Amygdala (tissue), 56 donors: ENCODE measurements at places on chromosomes 4 and X.

DNA sequence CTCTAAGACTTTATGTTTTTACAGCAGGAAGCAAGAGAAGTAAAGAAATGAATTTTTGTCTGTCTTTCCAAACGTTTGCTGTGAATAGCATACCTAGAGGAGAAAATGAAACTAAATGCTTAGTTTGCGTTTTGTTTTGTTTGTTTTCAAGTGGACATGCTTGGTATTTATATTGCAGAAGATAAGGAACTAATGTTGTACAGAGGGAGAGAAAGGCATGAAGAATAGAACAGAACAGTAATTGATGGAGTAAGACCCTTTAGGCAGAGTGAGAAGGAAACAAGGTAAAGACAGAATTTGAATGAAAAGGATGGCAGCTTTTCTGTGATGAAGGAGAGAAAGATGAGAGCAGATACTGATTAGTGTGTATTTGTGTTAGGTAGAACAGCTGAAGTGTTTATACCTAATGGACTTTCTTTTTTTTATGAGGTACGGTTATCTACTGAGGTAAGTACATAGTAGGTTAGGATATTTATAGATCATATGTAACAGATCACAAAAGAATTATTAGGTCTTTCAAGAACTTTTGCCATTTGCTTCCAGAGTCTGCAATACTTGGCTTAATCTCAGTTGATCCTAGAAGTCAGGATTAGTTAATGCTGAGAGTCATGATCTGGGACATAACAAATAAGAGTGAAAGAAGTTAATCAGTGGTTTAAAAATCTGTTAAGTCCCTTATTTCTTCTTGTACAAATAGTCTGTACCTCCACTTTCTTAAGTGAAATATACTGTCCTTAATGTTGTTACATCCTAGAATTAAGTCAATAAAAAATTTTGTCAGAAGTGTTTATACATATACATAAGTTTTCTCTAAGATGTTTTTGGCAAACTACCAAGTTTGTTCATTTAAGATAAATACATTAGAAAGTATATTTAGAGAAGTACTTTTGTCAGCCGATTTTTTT lies 36.8 kb downstream of the FABP2 start:
- DNase-seq, result no peak

DNA sequence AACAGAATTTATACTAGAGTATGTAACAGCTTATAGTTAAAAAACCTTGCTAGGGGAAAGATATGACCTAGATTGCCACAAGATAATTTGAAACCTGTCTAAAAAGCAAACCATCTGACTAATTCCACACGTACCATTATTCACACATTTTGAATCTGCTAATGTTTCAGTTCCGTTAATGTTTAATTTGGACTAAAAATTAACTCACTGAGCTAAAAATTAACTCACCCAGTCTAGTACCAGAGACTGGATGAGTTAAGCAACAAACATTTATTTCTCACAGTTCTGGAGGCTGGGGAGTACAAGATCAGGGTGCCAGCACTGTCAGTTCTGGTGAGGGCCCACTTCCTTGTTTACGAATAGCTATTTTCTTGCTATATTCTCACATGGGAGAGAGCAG lies 231.5 kb upstream of the DIAPH2 start:
- no peak for DNase-seq

DNA sequence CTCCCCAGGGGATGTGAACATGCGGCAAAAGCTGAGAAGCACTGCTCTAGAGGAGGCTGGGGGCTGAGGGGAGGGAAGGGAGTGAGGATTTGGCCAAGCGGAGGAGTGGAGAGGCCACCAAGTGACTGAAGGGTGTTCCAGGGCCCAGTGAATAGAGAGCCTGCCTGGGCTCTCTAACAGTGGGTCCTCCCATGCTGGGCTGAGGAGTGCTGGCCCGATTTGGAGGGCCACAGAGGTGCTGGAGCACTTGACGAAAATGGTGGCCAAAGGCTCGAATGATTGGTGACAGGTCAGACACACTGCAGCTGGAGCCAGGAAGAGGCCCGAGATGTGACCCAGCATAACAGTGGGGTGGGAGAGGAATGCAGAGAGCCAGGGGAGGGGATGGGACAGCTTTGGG lies 37.5 kb upstream of the MAP3K15 start:
- DNase-seq, result no peak

GRCh38 chrX:39472161-39472560 lies 625.6 kb downstream of the BCOR start:
- DNase-seq, result no peak

DNA sequence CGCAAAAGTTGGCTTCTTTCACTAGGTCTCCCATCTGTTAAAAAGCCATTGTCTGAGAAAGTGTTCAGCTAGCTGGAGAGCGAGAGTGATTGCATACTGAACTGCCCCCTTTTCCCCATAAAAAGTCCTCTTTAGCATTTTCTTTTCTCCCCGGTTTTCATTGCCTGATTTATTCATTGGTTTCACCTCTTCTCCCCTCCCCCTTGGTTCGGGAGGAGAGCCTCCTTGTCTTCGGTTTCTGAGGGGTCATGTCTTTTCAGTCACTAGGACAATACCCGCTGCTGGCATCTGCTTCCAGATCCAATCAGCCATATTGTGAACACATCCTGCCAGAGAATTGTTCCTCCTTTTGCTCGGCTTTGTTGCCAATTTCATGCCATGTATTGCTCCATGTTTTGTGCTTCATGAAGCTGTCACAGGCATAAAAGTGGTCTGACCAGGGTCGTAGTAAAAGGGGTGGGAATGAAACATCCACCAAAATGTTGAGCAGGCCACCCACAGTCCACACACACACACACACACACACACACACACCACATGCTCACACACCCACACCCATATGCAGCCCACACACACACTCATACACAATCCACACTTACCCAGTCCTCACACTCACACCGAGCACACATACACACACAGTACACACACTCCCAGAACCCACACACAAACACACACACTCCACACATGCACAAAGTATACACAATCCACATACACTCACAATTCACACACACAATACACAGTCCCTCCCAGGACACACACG lies 136.0 kb downstream of the NKX6-1 start:
- no peak for DNase-seq

DNA sequence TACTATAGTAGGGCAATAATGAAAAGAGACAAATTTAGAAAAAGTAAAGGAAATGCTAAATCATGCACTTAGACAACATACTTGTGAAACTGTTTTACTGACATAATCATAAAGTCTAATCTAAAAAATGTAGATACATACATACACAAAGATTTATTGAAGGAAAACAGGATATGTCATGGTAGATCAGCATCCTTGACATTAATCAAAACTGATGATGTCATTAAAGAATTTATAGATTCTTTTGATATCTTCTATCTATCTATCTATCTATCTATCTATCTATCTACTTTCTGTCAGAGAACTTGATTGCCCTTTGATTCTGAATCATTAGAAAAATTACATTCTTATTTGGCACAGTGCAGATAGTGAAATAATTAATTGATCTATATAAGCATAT lies 311.3 kb downstream of the CCSER1 start:
- DNase-seq, result no peak

- no peak for DNase-seq
Observed at GRCh38 chr4:129738175-129738574, 642.2 kb downstream of the C4orf33 start.

- DNase-seq, result no peak
Observed at GRCh38 chr4:16739997-16740624, 158.3 kb downstream of the LDB2 start.

DNA sequence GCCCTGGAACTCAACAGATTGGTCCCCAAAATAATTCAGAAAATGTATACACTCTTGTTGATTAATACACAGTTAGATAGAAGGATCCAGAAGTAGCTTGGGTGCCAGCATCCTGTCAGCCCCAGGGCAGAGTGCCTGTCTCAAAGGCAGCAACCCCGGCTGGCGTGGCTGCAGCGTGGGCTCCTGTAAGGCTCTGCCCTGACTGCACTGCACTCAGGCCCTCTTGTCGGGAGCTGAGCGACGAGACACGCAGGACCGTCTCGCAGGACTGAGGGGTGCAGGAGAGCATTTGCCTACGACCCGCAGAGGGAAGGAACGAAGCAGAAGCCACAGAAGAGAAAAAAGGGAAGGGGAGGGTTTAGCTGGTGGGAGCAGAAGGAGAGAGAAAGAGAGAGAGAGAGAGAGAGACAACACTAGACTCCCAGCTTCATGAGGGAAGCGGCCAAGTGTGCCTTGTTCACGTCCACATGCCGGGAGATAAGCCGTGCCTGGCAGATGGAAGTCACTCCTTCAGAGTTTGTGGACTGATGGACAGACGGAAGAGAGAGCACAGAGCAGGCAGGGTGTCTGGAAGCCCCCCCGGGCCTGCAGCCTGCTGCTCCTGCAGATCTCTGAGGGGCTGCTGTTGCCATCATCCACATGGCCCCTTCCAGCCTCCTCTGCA lies 38.7 kb upstream of the HELT start:
- DNase-seq, result no peak

DNA sequence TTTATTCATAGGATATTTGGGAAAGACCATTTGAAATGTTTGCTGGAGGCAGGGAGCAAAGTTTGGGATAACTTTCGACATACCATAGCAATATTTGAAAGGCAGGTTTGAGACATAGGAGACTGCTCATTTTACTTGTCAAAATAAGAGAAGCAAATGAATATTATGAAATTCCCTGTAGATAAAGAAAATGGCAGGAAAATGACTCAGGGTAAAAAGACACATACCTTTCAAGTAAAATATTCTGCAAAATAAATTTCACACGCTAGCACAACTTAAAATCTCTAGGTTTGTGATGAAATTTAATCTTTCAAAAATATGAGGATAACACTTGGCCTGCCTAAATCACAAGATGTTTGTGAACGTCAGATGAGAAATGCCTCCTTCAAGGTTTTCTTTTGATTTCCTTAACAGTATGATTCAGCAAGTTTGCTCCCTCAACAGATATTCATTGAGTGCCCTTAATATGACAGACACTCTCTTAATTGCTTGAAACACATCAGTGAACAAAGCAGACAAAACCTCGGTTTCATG lies 6.6 kb downstream of the TMEM156 start:
- DNase-seq, result no peak

DNA sequence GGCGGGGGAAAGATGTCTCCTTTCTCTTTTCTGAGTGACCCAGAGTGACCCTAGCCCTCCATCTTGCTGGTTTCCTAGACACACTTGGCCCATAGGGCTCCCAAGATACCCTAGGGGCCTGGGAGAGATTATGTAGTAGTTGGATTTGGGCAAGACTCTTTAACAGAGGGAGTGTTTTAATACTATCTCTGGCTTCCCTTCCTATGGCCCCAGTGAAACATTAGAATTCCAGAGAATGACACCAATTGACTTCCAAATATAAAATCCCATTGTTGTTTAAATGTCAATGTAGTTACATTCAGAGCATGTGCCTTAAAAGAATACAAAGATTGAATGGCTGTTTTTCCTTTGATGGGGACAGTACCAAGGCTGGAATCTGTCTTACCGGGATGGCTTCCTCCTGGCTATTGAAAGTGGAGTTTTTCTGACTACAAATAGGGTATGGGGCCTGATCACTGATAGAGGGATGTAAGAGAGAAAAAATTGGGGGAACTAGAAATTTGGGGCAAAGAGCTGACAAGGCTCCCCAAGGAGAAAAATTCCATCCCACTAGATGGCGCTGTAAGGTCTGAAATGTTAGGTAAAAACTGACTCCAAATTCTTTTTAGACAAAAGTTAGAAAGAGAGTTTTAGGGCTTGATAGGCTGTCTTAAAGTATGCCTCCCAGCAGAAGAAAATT lies 10.7 kb downstream of the TENT5D start:
- DNase-seq, result no peak

- DNase-seq, result no peak
Observed at GRCh38 chr4:176090115-176090514, 24.5 kb downstream of the WDR17 start.

DNA sequence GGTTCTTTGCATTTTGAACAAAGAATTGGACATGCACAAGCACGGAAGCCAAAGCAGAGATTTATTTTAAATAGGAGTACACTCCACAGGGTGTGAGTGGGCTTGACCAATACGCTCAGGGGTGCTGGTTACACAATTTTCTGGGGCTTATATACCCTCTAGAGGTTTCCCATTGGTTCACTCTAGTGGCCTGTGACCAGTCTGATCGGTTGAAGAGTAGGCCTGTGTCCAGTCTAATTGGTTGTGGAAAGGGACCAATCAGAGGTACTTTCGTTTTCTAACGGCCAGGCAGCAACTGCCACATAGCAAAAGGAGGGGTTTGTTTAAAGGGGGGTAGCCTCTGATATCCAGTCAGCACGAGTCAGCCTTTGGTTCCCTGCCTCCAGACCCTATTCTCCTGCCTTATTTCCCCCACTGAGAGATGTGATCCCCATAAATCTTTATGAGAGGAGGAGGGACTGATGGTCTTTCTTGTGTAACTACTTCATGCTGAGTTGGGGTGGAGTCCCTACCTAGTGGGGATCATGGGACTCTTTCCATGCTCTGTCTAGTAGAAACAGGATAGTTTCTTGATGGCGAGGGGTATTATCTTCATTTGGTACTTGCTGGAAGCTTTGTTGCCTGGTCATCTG lies 11.3 kb upstream of the AREG start:
- no peak for DNase-seq

- DNase-seq, result no peak
Observed at GRCh38 chr4:162450531-162451035, 286.8 kb upstream of the FSTL5 start.

DNA sequence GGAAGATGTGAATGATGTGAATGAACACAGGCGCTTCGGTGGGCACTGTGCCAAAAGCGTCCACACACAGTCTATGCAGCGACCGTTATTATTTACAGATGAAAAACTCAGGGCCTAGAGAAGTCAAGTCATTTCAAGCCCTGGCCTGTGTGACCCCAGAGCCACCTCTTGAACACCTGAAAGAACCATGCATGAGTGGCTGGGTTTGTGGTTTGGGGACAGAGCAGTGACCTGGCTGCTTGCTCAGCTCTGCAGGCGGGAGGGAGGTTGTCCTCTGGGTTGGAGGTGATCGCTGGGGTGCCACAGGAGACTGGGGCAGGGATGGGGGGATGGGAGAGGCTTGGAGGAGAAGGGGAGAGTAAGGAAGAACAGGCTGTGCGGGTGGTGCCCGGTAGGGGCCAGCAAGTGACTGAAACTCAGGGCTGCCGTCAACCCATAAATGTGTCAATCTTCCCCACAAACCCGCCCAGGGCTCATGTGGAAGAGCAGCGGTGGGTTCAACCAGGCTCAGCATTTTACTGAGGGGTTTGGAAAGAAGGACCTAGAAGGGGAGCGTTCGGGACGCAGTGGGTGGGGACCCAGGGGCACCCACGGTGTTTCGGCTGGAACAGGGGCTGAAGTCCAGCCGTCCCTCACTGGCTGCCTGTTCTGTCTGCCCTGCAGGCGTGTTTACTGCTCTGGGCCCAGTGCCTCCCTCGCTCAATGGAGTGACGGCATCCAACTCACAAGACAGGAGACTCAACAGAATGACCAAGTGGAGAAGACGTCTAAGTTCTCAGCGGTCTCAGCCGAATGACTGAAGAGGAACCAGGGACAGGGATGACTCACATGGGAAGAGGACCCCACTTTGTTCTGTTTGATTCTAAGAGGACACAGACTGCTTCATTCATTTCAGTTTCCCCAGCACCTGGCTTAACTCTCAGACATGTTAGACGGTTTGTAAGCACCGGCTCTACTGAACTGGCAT lies 167.8 kb downstream of the AFAP1 start:
- DNase-seq, result no peak

DNA sequence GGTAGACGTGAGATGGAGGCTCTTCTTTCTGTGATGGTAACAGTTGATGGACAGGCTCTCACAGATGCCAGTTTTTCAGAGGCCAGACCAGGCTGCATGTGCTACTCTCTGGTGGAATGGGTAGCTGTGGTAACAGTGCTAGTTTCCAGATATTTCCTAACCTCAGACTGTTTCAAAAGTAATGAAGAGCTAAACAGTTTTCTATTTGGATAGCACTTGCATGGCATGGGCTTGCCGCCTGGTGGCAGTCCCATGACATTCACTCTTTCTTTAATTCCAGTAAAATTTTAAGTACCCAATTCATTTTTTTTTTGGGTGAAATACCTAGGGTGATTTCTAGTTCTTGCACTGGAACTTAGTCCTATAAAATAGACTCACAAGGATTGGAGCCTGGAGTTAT lies 220.2 kb upstream of the MAD2L1 start:
- DNase-seq, result no peak
